GM12892 (cell line): ENCODE measurements at places on chromosomes 3 and 15.

- no peak for DNase-seq
Observed at GRCh38 chr3:193640728-193641439, 47.9 kb downstream of the OPA1 start.

DNA sequence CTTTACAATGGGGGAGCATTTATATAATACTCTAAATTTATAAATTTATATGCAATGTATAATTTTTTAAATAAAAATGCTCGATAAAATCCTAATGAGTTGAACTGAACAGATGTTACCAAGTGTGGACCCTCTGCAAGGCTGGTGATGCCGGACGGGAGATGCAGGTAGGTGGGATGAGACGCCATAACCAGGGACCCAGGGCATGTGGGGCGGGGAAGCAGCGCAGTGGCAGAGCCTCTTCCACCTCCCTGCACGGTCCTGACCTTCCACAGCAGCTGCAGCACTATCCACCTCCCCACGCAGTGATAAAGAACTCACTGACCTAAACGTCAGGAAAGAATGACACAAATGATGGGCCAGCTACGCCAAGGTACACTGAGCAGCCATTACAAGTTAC, 12.8 kb downstream of the PCSK6 start:
- no peak for DNase-seq

DNA sequence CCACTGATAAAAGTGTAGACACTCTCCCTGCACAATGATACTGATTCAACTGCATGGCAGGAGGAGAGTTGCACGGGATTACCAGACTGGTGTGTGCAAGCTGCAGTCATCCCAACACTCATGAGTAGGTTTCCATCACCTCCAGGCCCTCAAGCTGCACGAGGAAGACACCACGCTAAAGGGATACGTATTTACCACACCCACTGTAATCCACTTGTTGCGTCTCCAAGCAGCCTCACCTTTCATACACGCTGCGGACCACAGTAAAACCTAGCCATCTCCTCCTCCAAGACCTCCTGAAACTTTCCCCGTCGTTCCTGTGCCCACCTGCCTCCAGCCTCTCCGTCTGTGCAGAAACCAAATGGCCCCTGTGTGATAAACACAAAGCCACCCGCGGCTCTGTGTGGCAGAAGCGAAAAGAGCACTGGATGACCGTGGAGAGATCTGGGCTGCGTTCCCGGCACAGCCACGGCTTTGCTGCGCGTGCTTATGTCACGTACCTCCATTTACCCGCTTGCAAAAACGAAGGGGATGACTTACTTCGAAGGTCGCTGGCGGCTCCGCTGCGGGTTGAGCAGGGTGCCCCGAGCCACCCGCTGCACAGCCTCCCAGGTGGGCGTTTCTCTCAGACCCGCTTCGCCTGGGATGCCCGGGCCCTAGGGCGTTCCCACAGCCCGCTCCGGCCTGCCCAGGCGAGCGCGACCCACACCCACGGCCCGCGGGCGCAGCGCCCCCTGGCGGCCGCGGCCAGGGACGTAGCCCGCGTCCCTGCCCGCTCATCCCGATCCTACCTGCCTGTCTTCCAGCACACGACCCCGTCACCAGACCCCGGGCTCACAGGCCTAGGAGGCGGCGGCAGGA, 643 bp downstream of the ABCC5 start:
- peak; percentile 78 for DNase-seq

DNA sequence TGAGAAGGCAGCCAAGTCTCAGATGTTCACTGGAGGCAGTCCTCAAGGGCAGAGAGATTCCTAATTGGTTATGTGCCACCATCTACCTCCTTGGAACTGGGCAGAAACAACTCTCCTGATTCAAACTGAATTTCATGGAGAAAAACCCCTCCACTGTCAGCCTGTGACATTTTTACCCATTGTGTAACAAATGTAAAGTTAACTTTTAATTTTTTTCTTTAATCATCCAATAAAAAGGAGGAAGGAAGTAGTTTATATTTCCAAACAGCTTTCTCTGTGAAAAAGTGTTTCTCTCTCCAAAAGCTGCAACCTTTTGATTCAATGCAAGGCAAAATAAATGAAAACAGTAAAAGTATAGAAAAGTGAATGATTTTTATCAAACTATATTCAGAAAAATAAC, 510 bp upstream of the COLQ start:
- DNase-seq = no peak

- no peak for DNase-seq
Observed at GRCh38 chr3:53646723-53647122, 152.3 kb downstream of the CACNA1D start.

- DNase-seq = no peak
Observed at GRCh38 chr3:87975716-87976115, 83.1 kb downstream of the CGGBP1 start.

GRCh38 chr3:16884084-16884747, 539 bp upstream of the PLCL2 start:
- DNase-seq = peak; percentile 86

- no peak for DNase-seq
Observed at GRCh38 chr15:80155001-80155377, 2.2 kb downstream of the FAH start.

- no peak for DNase-seq
Observed at GRCh38 chr3:98839846-98840245, 61.6 kb downstream of the DCBLD2 start.

- no peak for DNase-seq
Observed at GRCh38 chr3:50602595-50603191, 8.9 kb downstream of the CISH start.

GRCh38 chr3:123724306-123724705, 139.5 kb upstream of the HACD2 start:
- no peak for DNase-seq

DNA sequence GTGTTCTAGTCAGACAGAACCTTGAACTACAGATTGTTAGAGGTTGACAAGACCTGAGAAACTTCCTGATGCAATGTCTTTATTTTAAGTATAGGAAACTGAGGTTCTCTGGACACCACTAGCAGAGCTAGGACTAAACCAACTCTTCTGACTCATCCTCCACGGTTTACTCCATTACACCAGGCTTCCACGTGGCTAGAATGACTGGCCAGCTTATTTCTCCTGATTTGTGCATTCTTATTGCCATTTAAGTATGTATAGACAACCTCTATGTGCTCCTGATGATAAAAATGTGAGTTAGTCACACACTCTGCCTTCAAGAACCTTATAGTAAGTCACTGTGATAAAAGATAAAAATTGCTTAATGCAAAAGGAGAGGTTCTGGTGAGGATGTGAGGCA, 182.7 kb downstream of the MEX3B start:
- DNase-seq = no peak

DNA sequence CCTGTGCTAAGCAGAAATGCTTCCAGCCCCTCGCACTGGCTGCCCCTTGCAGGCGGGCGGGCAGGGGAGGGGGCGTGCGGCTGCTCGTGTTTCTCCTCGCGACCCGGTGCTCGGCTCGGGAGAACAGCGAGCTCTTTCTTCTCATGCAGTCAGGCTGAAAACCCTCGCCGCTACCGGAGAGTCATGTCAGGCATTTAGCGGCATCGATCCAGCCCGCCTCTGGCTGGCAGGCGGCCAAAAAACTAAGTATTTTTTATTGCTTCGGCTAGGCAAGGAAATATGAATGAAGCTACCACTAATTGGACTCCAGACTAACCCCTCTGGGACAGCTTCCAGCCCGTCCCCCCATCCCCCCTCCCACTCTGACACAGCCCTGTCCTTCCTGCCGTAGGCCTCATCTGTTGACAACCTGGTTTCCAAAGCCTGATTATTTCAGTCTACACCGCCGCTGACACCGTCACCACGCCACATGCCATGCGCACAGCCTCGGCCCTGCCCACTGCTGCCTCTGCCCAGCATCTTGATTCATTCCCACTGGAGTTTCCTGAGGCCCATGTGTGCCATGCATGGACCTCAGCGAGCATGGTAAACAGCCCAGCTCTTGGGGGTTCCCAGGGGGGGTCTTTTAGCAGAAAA, 35.3 kb downstream of the TLE3 start:
- no peak for DNase-seq

- DNase-seq = no peak
Observed at GRCh38 chr15:94596707-94597106, 365.3 kb downstream of the MCTP2 start.

GRCh38 chr3:127149621-127150310, 43.2 kb upstream of the PRR23E start:
- DNase-seq = no peak

GRCh38 chr3:61297821-61298220, 46.6 kb upstream of the FHIT start:
- DNase-seq = no peak

GRCh38 chr3:30693470-30694120, 87.2 kb downstream of the TGFBR2 start:
- peak; percentile 13 for DNase-seq

DNA sequence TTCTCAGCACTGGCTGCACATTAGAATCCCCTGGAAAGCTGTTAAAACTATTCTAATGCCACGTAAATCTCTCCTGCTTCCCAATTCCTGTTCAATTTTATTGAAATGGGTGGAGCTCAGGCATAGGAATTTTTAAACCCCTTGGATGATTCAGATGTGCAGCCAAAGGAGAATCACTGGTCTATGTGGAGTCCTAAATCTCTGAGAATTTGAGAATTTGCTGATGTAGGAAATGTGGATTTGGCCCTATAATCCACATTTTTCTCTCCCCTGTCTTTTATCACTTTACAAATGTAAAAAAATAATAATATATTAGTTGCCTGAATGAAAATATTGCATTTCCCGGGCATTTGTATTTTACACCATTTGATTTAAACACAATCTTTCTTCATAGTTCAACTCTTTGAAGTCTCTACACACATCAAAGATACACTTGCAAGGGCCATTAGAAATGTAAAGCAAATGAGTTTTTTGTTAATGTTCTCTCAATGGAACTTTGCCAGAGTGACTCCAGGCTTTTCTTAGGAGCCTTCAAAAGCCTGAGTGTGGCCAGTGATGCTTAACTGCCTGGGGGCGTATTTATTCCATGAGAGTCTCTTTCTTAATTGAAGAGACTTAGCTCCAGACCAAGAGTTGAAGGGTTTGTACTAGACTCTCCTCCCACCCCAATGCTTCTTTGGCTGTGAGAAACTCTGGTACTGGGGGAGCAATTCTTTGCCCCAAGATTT, 48.8 kb upstream of the PTX3 start:
- no peak for DNase-seq

- DNase-seq = no peak
Observed at GRCh38 chr3:177516158-177517011, 319.1 kb upstream of the TBL1XR1 start.

DNA sequence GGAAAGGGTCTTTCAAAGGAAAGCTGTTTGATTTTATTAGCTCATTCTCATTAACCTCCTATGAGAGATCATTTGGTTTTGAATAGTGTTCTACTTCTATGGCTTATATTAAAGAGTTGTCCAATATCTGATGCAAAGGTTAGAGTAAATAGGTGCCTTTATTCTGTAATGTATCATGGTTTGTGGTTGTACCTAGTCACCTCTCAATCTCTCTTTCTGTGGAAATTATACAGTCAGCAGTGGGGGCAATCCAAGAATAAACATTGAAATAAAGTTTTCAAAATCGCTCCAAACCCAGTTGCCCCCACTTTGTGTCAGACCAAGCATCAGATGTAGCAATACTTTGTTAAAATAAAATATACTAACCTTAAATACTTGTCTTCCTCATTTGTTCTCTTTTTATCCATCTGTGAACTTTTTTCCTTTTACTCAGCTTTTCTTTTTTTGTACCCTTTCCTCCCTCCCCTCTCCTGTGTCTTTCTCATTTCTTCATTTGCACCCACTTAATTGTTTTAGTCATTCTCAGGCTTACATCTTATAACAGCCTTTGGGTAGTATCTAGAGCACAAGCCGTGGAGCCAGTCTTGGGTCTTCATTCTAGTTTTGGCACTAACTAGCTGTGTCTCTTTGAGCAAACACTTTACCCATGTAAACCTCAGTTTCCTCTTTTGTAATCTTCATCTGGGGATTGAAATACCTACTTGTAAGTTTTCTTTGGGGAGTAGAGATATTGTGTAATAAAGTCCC, 16.7 kb downstream of the CMSS1 start:
- no peak for DNase-seq

DNA sequence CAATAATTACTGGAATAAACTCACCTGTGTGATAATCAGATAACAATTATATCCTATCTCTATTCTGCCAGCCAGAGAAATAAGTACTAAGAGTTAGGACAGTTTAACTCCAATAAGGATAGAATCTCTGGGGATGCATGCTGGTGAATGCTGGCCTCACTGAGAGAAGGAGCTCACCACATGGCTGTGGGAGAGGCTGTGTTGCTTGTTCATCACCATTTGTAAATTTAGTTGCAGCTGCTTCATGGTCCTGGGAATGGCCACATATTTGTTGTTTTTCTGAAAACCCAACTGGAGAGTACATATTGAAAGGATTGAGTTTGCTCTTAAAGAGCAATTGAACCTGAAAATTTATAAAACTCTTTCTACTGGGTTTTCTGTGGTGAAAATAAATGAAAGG, 207.3 kb downstream of the NECTIN3 start:
- DNase-seq = no peak

DNA sequence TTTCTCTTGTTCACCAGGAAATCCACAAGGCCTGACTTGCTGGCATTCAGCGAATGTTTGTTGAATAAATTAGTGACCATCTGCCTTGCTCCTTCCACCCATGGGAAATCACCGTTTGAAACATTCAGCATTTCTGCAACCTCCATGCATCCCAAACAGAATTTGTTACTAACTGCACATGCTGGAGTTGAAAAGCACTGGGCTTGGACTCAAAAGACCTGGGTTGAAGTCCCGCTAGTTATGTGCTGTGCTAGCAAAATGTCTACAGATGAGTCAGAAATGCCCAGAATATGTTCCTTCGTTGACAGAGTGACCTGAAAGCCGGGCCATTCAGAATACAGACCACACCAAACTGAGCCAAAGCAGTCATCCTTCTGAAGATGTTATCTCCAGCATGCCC, 144.6 kb downstream of the ALDH1A2 start:
- DNase-seq = no peak

GRCh38 chr15:92617549-92618520, 37.7 kb downstream of the FAM174B start:
- no peak for DNase-seq

DNA sequence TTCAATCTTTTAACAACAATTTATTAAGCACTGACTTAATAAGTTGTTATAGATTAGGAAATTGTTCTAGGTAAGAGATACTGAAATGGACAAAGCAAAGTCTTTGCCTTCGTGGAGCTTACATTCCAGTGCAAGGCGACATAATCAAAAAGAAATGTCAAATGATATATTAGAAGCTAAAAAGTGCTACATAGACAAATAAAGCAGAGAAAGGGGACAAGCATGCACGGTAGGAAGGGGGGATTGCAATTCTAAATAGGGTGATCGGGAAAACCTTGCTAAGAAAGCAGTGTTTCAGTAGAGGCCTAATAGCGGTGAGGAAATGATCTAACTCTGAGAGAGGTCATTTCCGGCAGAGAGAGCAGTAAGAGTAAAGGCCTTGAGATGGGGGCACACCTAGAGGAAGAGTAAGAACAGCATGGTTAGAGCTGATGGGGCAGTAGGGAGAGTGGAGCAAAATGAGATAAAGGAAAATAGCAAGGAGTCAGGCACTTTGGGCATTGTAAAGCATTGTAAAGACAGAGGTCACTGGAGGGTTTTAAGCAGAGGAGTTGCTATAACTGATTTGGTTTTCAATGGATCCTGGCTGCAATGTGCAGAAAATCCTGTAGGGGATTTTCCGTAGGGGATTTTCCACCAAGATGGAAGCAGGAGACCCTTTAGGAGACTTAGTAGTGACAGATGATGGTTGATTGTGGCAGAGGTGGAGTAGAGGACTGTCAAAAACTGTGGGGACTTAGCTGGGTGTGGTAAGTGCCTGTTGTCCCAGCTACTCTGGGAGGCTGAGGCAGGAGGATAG, 71.7 kb upstream of the CFAP20DC start:
- DNase-seq = no peak

GRCh38 chr3:128459461-128459820, 7.2 kb downstream of the DNAJB8 start:
- DNase-seq = no peak

- no peak for DNase-seq
Observed at GRCh38 chr3:100759950-100760349, 50.7 kb downstream of the TFG start.
